ENCODE measurements at places on chromosomes 6 and 20.

DNA sequence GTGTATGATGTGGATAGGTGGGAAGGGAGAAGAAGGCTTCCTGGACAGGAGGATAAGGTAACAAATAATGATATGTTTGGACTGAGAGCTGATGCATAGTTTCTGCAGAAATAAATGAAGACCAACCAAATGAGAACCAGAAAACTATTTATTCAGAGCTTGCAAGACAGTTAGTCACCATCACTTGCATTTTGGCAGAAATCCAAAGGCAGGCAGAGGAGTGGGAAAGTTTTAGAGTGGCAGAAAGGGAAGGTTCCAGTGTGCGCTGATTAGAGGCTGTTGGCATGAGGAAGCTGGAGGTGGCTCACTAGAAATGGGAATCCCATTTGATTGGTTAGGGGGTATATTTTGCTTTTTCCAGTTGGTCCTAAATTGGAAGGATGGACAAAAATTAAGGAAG lies 13.0 kb upstream of the F13A1 start:
- no peak for DNase-seq

- DNase-seq: no peak
Measured at GRCh38 chr6:117513778-117514365, 31.4 kb downstream of the DCBLD1 start.

- no peak for DNase-seq
Measured at GRCh38 chr6:92495242-92495641, 924.1 kb downstream of the EPHA7 start.

DNA sequence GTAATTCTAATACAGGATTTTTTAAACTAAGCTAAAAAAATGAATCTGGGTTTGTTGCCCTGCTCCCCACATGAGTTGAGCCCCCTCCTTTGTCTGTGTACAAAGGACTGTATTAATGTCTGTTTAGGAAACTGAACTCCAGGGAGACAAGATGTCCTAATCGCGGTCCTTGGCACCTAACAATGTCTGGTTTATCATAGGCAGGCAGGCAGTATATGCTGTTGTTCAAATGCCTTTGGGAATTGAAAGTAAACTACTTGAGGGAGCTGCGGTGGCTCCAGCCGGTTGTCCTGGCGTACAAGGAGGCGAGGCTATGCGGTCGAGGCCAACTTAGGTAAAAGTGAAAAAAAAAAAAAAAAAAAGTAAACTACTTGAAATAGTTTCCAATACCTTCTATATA lies 98.5 kb downstream of the TULP4 start:
- DNase-seq: no peak

DNA sequence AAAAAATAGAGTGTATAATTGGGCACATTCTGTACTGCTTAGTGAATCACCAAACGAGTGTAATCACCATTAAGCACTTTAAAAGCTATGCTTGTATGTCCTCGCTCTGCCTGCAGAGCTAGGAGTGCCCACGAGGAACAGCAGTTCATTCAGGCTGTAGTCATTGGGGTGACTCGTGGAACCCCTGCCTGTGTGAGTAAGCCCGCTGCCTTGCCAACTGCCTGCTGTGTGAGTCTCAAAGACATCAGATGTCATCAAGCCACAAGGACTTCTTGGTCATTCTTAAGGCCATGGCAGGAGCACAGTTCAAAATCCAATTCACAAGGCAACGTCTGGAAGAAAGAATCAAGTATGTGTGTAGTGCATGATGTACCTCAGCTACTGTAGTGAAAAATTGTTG lies 60.4 kb downstream of the FOXO3 start:
- DNase-seq: no peak

GRCh38 chr20:38766071-38766470 lies 17.8 kb downstream of the ACTR5 start:
- DNase-seq: no peak

DNA sequence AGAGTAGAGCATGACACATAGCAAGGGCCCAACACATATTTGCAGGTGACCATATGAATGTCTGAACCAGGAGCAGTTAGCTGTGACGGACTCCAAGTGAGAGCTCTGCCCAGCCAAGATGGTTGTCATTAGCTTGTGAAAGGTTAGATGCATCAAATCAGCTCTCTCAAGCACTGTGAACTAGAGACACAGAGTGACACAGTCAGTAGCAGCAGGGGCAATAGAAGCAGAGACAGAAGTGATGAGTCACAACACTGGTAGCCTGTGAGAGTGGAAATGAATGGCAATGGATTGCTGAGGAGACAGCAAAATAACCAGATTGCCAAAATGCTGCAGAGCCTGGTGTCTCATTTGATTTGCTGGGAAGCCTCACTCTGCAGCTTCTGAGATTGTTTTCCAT lies 558.9 kb downstream of the PKHD1 start:
- DNase-seq: no peak

DNA sequence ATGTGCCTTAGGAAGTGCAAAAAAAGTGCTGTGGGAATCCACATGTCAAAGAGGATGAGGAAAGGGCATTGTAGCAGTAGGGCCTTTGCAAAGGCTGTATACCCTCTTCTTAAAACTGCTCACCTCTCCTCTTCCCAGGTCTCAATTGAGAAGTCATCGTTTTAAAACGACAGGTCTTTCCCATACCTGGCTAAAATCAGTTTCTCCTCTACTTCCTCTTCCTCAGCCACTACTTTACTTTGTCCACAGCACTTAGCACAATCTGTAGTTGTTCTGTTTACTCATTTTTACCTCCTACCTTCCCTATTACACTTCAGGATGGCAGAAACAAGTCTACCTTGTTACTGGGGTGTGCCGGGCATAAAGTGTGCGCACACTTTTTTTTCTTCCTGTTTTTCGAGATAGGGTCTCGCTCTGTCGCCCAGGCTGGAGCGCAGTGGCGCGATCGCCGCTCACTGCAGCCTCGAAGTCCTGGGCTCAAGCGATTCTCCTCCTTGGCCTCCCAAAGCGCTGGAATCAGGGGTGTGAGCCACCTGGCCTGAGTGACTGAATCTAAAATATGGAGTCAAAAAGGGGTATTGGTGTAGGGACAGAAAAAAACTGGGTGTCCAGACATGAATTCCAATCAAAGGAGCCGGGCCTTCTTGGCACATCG lies 9.8 kb upstream of the ELOVL5 start:
- no peak for DNase-seq

- no peak for DNase-seq
Measured at GRCh38 chr6:26278536-26278935, 86.5 kb upstream of the BTN3A2 start.

DNA sequence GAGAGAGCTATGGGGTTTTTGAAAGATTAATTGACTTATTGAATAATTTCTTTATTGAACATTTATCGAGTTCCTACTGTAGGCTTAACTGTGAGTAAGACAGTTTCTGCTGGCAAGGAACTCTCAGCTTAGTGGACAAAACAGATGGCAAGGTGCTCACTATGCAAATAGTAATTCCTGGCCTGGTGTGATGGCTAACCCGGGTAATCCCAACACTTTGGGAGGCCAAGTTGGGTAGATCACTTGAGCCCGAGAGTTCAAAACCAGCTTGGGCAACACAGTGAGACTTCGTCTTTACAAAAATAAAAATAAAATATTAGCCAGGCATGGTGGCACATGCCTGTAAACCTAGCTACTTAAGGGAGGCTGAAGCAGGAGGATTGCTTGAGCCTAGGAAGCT lies 13.5 kb upstream of the TGM2 start:
- no peak for DNase-seq

DNA sequence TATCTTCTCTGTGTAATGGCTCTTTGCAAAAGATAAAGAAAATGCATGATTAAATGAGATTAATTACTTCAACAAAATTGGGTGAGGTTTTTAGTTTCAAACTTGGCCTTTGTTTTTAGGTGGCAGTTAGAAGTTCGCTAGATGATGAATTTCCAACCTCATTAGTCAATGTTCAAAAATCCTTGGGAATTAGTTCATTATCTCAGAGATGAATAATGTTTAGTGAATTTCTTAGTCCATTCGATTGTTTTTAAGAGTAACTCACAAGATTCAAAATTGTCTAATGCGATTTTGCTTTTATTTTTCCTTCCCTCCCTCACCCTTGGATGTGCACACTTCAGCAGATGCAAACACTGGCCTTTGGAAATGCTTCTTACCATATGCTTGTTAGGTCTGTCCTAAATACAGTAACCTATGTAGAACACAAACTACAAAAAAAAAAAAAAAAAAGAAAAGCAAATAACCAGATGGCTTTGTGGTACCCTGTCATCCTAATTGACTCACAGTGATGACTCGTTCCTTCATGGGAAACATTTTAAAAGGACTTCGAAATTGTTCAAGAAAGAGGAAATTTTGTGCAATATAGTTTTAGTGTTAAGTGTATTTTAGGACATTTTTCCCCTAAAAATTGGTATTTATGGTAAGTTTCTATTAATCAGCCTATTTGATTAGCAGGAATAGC lies 66.7 kb downstream of the FAM229B start:
- no peak for DNase-seq

- no peak for DNase-seq
Measured at GRCh38 chr6:157990321-157991066, 8.8 kb downstream of the SYNJ2 start.

GRCh38 chr6:135922174-135922573 lies 70.7 kb downstream of the PDE7B start:
- no peak for DNase-seq

DNA sequence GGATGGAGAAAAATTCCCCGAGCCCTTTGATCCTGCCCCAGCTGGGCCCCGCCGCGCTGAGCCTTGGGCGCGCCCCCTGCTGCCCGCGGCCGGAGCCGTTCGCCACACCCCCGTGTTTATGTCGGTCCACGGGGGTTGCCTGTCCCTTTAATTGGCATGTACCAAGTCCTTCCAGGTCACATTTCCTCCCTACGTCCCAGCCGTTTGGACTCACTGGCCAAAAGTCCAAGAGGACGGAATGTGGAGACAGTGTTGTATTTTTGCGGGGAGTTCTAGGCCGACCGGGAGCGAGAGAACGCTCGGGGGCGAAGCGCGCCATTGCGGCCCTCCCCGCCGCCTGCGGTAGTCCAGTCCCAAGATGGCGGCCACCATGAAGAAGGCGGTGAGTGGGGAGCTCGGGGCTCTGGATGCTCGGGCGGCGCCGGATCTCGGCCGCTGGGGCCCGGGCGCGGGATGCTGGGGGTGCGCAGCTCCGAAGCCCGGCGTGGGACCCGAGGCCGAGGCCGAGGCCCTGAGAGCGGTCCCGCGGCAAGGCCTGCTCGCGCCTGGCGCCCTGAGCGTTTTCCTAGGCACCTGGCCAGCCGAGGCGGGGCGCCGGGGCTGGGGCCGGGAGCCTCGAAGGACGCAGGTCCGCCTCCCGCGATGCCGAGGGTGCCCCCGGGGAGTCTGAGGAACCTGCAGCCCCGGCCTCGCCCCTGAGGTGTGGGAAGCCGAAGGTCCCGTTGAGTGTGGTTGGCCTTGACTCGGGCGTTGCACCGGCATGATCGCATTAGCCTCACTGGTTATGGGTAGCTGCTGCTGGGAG lies at the start of gene PFDN4:
Gene PFDN4 (plus strand): TSS at position 345 of the 805 bp plus-strand sequence. CDS start 14 bp downstream, at position 359.
- peak; percentile 68 for DNase-seq

DNA sequence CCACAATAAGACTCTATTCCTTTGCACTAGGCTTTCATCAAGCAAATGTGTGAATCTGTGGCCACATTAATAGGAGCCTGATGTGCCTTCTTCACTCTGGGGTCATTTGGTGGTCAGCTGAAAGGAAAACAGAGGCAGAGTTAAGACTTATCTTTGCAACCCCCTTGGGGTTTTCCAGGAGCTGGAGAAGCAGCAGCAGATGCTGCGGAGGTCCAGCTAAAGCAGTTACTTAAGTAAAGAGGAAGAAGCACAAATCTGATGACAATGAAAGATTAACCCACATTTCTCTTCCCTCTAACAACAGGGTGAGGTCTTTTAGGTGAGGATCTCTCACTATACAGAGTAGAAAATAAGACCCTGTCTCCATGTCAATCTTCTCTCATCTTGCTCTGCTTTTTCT lies 45.4 kb upstream of the QKI start:
- no peak for DNase-seq

- no peak for DNase-seq
Measured at GRCh38 chr6:119495230-119495683, 145.7 kb upstream of the MAN1A1 start.

DNA sequence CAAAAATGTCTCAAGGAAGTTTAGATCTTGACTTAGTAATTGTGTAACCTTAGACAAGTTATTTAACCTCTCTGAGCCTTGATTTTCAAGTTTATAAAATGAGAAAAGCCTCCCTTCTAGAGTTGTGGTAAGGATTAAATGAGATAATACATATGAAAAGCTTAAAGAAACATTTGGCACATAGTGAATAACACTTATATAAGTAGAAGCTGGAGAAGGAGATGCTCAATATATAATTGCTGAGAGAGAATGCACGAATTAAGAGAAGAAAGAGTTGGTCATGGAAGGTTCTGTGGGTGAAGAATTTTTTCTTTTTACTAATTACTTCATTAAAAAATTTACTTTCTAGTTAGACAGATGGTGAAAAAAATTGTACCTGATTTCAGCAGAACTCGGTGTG lies 5.3 kb downstream of the ACSS2 start:
- DNase-seq: no peak

DNA sequence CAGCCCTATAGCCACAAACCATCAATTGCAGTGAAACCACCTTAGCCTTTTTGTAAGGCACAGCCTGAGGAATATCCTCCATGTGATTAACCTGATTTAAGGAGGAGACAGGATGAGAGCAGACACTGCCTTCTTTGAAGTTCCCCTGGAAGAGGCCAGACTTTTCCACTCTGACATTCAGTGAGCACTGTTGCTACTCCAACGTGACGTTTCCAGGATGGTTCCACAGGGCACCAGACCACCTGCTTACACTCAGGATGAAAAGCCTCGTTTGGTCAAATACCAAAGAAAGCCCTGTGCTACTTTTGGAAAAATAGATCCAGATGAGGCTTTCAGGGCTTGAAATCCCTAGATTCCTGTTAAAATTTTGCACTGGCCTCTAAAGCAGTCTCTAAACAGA lies 1102.1 kb upstream of the FLRT3 start:
- DNase-seq: no peak

- DNase-seq: no peak
Measured at GRCh38 chr20:57008217-57008616, 258.2 kb downstream of the BMP7 start.

DNA sequence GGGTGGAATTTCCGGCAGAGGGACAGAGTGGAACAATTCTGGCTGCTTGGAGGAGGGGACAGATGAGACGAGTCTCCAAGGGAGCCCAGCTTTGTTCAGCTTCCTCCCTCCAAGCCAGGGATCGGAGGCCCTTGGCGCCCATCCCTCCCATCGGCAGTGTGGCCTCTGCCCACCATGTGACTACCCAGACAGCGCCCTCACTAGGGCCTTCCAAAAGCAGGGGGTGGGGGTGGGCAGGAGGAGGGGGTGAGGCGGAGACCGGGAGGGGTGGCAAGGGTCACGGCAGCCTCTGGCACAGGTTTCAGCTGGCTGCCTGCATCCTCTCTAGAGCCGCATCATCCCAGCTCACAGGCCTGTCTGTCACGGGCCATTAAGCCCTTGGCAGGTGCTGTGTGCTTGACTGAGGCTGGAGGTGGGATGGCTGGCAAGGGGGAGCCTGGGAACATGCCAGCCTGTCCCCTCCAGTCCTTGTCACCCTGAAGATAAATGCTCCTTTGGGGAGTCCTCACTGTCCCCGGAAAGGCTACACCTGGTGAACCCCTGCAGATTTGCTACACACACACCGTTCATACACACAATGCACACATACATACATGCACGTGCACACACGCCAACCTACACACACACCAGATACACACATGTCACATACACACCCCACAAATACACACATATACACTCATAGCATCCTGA lies 6.2 kb upstream of the FGD2 start:
- peak; percentile 41 for DNase-seq

GRCh38 chr20:32911355-32911754 lies 52.6 kb downstream of the EFCAB8 start:
- no peak for DNase-seq

GRCh38 chr20:49766979-49767521 lies 45.6 kb upstream of the SLC9A8 start:
- no peak for DNase-seq

GRCh38 chr6:64255000-64255399 lies 619.4 kb downstream of the PHF3 start:
- DNase-seq: no peak

- DNase-seq: no peak
Measured at GRCh38 chr6:47634210-47635047, 64.0 kb upstream of the ADGRF4 start.
